ENCODE measurements at places on chromosomes 11 and 22.

- no peak for DNase-seq
Observed at GRCh38 chr22:44691796-44692661, 10.0 kb upstream of the PRR5 start.

- no peak for DNase-seq
Observed at GRCh38 chr11:34754171-34754823, 133.4 kb downstream of the EHF start.

GRCh38 chr22:26606611-26607010 is 11.2 kb downstream of the CRYBB1 start:
- no peak for DNase-seq

GRCh38 chr11:12735262-12735661 is 61.0 kb downstream of the TEAD1 start:
- DNase-seq = no peak

- no peak for DNase-seq
Observed at GRCh38 chr22:17882727-17883126, 108.5 kb upstream of the BID start.
